NCI-H1436 treated with DMSO at 0.1 percent for 48 hours (cell line): ENCODE measurements at places on chromosomes 5 and 9.

- no peak for DNase-seq
Measured at GRCh38 chr5:19240170-19240569, 747.8 kb downstream of the CDH18 start.

GRCh38 chr5:31383734-31384133, 148.2 kb downstream of the DROSHA start:
- DNase-seq, result no peak

- DNase-seq, result no peak
Measured at GRCh38 chr9:91782708-91783214, 167.3 kb downstream of the ROR2 start.

DNA sequence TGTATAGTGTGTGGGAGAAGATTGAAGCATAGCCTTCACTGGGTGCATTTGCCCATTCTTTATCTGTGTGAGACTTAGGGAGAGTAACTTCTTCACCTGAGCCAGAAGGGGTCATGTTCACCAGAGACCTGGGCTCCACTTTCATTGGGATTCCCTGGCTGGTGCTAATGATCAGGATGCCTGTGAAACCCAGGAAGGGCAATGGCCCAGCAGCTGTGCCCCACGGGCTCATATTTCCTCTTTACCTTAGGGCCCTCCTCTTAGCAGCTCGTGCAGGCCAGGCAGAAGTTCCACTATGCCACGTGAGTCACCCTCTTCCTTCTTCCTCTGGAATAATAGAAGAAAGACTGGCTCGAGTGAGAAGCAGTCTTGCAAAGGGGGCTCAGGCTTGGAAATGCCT, 5.0 kb downstream of the PPARGC1B start:
- DNase-seq, result no peak

DNA sequence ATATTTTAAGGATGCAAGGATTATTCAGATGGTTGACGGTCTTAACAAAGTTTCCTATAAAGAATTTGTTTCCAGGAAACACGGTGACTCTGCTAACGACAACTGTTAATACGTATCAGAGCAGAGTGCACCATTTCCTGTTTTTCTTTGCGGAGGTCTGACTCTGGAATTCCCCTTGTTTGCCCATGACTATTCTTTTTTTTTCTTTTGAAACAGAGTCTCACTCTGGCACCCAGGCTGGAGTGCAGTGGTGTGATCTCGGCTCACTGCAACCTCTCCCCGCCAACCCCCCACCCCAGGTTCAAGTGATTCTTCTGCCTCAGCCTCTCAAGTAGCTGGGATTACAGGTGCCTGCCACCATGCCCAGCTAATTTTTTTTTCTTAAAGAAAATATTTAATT, 115.9 kb downstream of the CDC42SE2 start:
- no peak for DNase-seq

DNA sequence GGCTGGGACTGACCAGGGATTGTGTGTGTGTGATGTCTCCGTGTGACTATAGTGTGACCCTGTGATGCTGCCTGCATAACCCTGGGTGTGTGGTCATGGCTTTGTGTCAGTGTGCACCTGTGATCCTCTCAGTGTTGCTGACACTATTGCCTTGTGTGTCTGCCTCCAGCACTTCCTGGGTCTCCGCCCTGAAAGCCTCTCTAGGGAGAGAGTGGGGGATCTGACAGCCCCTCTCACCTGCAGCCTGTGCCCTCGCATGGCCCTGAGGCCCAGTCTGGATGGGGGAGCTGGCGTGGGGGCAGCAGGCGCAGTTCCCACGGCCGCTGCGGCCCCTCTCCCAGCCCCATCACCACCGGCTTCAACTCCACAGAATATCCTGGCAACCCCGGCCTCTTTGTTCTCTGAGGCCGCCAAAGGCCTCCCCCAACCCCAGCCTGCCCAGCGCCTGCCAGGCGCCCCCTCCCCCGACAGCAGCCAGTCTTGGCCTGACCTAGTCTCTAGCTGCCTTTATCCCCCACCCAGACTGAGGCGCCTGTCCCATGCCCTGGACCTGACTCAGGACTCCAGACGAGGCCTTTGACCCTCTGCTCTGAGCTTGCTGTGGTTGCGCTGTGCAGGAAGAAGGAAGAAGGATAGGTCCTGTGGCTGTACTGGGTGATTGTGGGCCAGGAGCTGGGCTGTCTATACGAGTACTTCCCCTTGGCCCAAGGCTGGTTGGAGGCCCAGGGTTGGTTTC, 38.7 kb downstream of the CXXC5 start:
- DNase-seq, result no peak

- no peak for DNase-seq
Measured at GRCh38 chr5:155066886-155067595, 53.5 kb downstream of the KIF4B start.

- DNase-seq, result no peak
Measured at GRCh38 chr9:125540497-125540896, 166.5 kb downstream of the MAPKAP1 start.
